ENCODE measurements at places on chromosomes 1 and 21.

GRCh38 chr1:11703357-11704193, 12.1 kb downstream of the DRAXIN start:
- no peak for DNase-seq

DNA sequence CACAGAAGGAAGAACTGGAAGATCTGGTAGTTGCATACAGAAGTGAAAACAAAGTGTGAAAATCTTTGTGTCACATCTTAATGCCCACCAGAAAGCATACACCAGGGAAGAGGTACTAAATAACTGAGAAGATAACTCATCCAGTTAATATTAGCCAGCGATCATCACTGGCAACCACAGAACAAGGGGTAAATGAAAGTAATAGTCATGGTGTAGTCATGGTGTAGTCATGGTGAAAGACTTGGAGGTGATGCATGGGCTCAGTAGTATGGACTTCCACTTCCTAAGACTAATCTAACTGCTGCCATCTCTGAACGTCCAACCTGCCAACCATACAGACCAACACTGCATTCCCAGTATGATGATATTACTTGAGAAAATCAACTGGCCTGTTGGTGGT, 481.2 kb upstream of the NR5A2 start:
- DNase-seq = no peak

DNA sequence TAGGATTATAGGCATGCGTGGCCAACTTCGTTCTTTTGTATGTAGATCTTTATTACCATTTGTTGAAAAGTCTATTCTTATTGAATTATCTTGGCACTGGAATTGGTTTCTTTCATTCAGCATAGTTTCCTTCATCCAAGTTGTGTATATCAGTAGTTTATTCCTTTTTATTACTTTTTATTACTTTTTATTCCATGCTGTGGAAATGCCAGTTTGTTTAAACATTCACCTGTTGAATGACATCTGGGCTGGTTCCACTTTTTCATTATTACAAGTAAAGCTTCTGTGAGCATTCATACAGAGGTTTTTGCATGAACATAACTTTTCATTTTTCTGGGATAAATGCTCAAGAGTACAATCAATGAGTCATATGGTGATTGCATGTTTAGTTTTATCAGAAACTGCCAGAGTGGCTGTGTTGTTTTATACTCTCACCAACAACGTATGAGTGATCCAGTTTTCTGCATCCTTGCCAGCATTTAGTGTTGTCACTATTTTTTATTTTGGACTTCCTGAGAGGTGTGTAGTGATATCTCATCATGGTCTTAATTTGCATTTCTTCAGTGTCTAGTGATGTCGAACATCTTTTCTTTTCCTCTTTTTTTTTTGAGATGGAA, 28.6 kb downstream of the PTPRU start:
- DNase-seq = no peak

- DNase-seq = peak; percentile 85
Observed at GRCh38 chr1:204507317-204508105, 8.7 kb upstream of the MDM4 start.

DNA sequence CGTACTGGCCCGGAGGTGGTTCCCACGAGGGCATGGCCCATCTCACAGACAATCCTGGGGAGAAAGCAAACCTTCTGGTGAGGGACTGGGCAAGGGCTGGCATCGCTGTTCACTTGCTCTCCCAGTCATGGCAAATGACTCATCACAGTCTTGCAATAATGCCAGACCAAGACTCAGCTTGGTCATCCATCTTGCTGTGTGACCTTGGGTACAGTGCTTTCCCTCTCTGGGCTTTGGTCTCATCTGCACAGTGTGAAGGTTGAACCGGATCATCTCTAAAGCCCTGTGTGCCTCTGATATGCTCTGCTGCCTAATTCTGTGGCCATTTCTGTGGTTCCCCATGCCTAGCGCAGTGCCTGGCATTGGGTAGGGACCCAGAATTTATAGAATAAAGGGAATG, 143.6 kb upstream of the CD34 start:
- DNase-seq = no peak

- peak; percentile 31 for DNase-seq
Observed at GRCh38 chr21:41112740-41113692, 54.9 kb upstream of the BACE2 start.

DNA sequence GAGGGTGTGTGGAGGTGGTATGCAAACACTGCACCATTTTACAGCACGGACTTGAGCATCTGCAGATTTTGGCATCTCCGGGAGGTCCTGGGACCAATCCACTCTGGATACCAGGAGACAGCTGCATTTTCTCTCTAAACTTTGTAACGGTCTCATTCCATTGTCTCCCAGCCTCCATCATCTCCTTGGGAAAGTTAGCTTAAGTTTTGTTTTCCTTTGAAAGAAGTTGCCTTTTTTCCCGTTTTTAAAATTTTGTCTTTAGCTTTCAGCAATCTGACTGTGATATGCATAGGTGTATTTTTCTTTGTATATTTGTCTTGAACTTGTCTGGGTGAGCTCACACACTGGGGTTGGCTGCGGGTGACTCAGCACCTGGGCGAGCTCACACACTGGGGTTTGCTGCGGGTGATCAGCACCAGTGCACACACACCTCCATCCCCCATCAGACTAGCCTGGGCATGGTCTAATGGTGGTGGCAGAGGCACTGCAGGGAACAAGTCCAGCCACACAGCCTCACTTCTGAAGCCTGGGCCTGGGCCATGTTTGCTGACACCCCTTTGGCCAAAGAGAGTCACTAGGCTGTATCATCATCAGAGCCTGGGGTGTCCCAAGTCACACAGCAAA, 32.1 kb upstream of the COL18A1 start:
- DNase-seq = no peak
